ENCODE measurements at places on chromosomes 3 and 15.

DNA sequence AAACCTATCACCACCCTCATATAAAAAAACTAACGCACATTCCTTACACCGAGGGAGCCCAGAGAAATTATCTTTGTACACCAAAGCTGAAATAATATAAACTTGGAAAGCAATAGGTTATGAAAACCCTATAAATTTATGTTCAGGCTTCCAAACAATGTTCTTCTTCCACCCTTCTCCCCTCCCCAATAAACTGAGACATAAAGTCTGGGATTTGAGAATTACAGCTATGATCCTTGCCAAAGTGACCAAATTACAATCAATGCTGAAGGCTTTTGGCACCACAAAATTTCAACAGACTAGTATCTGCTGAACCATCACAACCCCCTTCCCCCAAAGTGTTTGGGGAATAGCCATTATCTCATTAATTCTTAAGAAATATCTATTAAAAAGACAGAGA, 237.8 kb downstream of the FMN1 start:
- DNase-seq = no peak

DNA sequence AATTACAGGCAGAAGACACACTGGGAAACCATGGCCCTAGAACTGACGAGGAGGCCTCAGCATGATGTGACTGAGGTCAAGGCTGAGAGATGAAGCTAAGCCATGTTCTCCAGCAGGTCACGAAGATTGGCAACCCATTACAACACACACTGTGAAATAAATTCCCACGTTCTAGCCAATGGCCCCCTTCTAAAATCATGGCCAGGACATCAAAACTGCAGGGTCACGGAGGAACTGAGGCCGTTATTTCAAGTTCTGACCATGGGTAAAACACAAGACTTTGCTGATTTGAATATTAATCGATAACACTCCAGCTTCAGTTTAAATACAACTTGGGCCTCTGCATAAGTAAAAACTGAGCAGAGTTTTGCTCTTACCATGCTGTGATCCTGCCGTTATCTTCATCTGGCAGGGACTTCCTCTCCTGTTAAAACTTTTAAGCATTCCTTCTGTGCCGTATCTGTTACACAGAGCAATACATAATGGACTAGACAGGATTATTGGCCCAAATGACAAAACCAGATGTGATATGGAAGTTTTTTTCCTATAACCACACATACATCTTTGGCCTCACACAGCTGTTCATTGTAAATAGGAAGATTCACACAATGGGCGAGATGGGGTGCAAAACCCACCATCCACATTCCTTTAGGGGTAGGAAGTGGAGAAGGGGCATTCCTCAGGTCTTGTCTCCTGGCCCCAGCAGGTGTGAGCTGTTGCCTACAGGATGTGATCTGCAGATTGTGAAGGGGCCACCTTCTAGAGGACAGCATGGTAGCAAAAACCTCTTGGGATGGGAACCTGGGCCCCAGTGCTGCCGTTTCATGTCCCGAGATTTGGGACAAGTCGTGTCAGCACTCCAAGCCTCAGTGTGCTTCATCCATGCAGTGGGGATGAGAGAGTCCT, 207.4 kb downstream of the OPA1 start:
- no peak for DNase-seq

DNA sequence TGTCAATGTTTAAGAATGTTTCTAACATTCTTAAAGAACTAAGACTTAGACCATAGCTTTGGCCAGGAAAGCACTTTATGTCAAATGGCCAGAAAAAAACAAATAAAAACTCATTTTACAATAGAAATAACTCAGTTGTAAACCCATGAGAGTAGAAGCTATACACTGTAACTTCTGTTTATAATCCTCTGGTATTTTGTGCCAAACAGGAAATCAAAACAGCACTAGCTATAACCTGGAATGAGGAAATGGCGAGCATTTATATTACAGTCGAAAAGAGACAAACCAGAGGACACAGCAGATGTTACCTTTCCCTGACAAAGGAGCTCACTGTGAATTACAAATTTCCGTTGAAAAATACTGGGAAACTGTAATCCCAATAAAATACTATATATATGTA, 10.3 kb downstream of the GK5 start:
- no peak for DNase-seq

DNA sequence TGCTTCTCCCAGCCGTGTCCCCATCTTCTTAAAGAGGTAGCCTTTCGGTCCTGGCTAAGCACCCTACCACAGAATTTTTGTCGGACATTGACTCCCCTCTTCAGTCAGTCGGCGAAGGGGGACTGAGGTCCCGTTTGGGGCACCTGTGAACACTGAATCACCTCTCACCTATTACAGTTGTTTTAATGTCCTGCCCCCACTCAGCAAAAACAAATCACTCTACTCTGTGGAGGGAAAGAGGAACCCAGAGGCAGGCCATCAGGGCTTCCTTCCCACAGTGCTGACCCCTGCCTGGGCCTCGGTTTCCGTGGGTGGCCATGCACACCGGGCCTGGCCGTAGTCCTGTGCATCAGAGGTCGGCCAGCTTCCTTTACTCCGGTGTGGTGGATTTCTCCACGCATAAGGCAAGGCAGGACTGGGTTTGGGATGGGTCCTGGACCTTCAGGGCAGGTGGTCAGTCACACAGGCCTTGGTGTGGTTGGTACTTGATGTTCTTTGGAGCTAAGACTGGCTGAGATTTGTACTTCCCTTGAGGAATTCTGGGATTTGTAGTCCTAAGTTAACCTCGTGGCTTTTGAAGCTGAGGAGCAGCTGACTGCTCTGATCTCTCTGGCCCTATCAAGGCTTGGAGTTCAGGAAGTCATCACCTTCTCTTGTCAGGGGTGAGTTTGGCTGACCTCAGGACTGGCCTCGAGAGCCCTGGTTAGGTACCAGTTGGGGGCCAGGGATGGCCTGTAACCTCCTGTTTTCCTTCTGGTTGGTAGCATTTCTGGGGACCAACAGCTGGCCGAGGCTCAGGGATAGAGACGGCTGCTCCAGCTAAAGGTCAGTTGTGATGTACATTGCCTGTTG, 627 bp upstream of the FAM131A start:
- DNase-seq = no peak

- no peak for DNase-seq
Measured at GRCh38 chr15:74794248-74794969, 12.5 kb downstream of the CSK start.

- DNase-seq = no peak
Measured at GRCh38 chr3:58989955-58990354, 59.9 kb downstream of the CFAP20DC start.

DNA sequence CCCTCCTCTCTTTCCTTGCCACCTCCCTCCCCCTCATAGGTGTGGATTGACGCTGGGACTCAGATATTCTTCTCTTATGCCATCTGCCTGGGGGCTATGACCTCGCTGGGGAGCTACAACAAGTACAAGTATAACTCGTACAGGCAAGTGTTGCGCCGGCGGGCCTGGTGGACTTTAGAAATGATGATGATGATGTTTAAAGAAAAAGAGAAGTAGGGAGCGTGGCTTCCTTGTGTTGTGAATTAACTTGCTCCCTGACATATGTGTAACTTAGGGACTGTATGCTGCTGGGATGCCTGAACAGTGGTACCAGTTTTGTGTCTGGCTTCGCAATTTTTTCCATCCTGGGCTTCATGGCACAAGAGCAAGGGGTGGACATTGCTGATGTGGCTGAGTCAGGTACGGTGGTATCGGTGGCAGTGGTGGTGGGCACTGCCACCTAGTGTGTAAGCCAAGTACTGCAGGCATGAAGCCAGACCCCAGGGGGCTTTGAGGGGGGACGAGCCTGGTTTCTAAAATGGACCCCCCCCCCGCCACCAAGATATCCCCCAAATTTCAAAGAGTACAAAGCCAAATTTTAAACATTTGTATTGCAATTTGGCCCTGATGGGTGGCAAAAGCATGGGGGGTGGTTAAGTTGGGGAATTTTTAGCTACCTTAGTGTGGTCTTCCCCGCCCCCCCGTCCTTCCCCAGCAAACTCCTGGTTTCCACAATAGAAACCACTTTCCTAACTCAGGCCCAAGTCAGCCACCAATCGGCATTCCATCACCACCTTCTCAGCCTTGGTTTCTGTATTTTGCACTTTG, 65.6 kb downstream of the SLC6A6 start:
- peak; percentile 48 for DNase-seq

- DNase-seq = peak; percentile 62
Measured at GRCh38 chr15:70512772-70513362, 250.5 kb downstream of the UACA start.

GRCh38 chr3:146823622-146824021, 218.5 kb upstream of the PLSCR5 start:
- DNase-seq = no peak
